ENCODE measurements at places on chromosomes 2 and 18.

- DNase-seq: peak; percentile 40
Observed at GRCh38 chr2:18749912-18750526, 160.7 kb upstream of the NT5C1B start.

DNA sequence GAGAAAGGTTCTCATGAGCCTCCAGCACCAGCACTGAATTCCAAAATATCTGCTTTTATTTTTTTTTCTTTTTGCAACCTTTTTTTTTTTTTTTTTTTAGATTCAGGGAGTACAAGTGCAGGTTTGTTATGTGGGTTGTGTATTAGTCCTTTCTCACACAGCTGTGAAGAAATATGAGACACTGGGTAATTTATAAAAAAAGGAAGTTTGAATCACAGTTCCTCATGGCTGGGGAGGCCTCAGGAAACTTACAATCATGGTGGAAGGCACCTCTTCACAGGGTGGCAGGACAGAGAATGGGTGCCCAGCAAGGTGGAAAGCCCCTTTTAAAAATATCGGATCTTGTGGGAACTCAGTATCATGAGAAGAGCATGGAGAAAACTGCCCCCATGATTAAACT is 7.9 kb upstream of the TMX3 start:
- DNase-seq: no peak

- peak; percentile 33 for DNase-seq
Observed at GRCh38 chr2:187372213-187372612, 75.8 kb downstream of the CALCRL start.

GRCh38 chr2:181947273-181947672 is 38.4 kb upstream of the PPP1R1C start:
- no peak for DNase-seq

DNA sequence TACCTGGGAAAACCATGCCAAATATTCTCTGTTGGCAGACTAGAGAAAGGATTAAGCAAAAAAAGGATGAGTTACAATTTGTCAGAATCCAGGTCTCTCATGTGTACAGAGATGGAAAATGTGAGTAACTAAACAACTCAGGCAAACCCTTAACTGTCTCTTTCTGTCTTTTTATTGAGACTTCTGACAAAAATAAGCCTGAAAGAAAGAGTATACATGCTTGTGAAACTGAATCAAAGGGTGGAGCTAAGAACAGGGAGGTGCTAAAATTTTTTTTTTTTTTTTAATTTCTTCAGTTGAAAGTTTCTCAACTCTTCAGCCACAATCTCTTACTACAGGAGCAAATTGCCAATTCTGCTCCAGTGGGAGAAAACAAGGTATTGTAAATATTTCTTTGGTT is at the start of gene SERPINB10:
TSS of gene SERPINB10 (plus strand) at position 295 of the 400 bp plus-strand sequence. CDS start 7,553 bp downstream, outside the sequence.
- no peak for DNase-seq

DNA sequence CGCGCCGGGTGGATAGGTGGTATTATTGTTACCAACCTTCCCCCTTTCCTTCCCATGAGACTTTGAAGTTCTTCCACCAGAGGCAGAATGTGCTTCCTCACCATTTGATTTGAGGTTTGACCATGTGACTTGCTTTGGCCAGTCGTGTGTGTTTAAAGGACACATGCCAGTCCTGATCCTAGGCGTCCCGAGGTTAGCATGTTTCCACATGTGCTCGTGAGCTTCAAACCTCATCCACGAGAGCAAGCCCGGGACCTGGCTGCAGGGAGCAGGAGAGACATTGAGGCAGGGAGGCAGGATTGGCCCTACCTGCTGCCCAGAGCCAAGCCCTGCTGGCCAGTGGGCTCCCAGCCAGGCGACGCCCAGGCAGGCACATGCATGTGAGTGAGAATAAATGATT is 27.4 kb upstream of the EDAR start:
- DNase-seq: no peak

- DNase-seq: no peak
Observed at GRCh38 chr2:156753766-156754165, 317.6 kb downstream of the GPD2 start.

GRCh38 chr18:28494151-28494550 is 317.2 kb upstream of the CDH2 start:
- no peak for DNase-seq

- no peak for DNase-seq
Observed at GRCh38 chr2:161165266-161165665, 5.0 kb downstream of the TANK start.

DNA sequence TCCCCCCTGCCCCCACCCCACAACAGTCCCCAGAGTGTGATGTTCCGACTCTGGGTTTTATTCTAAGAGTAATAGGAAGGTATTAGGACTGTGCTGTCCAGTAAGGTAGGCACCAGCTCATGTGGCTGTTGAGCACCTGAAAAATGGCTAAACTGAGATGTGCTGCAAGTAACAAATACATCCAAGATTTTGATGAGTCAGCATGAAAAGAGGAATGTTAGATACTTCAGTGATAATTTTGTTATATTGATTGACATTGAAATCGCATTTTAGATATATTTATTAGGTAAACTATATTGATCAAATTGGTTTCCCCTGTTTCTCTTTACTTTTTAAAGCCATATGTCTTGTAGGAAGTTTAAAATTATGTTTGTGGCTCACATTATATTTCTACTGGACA is 147.8 kb downstream of the FTCDNL1 start:
- no peak for DNase-seq

DNA sequence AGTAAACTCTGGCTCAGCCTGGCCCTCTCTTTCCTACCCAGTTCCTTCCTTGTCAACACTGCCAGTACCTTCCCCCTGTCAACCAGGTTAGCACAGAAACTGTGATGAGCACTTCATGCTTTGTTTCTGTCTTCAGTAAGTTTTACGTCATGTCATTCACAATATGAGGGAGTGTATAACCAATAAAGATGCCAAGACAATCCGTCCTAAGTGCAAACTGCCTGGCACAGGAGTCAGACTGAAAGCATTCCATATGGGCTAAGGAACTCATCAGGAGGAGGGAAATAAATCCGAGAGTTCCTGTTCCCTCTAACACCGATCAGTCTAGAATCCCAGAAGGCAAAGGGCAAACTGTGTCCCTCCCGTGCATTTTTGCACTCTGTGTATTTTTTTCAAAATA is 507.2 kb downstream of the CMPK2 start:
- DNase-seq: no peak

- DNase-seq: no peak
Observed at GRCh38 chr2:200221055-200221955, 85.2 kb upstream of the SPATS2L start.

DNA sequence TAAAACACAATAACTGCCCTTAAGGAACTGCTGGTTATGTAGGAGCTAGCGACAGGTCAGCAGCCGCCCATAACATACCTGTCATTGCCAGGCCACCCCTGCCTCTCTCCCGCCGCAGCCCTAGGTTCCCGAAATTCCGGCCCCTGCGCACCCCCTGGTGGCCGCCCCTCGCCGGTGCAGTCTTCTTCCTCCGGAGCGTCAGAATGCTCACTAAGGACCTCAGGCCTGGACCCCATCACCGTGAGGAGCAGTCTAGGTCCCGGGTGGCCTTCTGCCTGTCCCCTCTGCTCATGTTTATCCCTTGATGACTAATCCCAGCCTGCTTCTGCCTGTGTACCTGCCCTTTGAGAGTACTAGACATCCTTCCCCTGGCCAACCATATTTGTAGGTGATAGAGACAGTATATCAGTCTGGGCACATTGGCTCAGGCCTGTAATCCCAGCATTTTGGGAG is 115.7 kb upstream of the SLC1A4 start:
- DNase-seq: peak; percentile 45

DNA sequence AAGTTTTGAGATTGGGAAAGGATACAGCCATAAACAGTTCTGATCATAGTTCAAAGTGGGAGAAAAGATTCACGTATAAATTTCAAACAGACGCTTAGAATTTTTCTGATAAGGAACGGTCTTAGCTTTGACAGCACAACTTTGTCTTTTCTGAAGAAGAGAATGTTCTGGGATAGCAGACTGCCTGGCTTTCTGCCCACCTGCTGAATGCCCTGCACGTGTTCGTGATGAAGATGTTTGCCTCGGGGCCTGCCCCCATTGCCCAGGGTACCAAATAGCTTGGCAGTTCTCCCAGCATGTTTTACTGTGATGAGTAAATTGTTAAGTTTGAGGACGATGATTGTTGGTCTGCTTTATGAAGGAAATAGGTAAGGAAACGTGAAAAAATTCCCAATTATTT is 4.6 kb downstream of the MRPL33 start:
- DNase-seq: peak; percentile 26

- DNase-seq: peak; percentile 43
Observed at GRCh38 chr2:216551234-216552068, 52.8 kb downstream of the RPL37A start.

DNA sequence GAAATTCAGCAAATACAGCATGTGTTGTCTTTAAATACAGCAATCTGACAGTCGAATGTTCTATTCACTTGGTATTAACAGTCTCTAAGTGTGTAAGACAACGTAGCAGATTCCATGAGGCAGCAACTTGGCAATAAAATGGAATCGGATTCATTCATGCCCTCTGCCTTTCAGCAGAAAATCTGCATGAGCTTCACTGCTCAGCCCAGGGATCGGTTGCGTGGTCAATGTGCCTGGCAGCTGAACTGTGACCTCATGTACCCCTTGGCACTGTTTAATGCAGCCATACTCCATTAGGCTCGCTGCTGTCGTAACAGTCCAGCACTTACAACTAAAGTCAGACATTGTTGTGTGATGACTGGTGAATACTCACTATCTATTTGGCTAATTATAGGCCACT is 17.7 kb upstream of the RGPD4 start:
- peak; percentile 71 for DNase-seq

DNA sequence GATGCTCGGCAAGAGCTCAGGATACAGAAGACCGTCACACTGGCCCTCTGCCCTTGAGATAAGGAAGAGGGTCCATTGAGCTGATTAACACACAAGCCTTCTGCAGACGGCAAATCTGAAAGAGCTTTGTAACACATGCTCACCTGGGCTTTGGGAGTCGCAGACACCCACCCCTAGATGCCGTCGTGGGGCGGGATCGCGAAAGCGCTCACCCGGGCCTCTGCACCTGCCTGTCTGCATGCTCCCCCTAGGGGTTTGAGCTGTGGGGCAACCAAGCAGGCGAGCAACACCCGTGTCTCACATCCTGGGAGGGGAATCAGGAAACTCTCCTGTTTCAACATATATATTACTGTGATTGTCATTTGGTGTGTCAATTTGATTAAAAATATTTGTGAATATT is 99.8 kb upstream of the KCNH7 start:
- DNase-seq: no peak

DNA sequence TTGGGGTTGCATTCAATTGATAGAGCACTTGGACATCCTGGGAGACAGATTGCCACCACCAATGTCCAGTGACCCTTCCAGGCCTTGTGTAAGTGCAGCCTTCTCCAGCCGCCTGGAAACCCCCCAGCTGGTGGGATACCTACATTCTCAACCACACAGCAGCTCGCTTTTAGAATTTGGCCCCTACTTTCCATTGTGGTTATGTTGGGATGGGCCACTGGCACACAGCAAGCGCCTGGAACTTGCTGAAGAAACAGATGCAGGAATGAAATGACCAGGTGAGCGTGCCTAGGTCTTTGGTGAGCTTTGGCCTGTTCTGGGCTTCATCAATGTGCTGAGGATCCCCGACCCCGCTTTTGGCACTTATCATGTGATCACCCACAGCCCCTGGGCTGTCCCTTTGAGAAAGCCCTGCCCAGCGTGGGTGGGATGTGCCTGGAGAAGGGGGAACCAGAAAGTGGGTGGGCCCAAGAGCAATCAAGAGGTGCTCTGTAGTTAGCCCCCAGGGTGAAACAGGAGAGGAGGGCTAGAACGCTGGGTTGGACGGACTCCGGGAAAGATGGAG is 16.0 kb upstream of the NTSR2 start:
- no peak for DNase-seq

DNA sequence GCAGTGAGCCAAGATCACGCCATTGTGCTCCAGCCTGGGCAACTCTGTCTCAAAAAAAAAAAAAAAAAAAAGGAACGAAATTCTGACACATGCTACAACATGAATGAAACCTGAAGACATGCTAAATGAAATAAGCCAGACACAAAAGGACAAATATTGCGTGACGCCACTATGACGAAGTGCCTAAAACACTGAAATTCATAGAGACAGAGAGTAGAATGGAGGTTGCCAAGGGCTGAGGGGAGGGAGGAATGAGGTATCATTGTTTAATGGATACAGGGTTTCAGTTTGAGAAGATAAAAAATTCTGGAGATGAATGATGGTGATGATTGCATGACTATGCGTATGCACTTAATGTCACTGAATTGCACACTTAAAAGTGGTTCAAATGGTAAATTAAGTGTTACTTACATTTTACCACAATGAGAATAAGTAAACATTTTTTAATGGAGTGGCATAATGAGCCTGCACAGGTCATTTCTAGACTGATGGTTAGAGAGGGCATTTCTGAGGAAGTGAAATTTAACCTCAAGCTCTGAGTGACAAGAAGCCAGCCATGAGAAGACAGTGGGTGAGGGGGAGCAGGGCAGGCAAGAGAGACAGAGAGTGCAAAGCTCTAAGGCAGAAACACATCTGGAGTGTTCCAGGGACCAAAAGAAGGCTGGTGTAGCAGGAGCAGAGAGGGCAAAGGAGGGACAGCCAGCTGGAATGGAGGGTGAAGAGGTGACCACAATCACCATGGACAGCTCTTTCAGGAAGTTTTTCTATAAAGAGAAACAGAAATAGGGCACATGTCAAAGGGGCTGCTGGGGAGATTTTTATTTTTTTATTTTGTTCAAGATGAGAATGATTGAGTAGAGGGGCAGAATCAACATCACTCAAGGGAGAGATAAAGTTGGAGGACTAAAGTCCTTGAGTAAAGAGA is 20.6 kb upstream of the EXOC6B start:
- DNase-seq: no peak

DNA sequence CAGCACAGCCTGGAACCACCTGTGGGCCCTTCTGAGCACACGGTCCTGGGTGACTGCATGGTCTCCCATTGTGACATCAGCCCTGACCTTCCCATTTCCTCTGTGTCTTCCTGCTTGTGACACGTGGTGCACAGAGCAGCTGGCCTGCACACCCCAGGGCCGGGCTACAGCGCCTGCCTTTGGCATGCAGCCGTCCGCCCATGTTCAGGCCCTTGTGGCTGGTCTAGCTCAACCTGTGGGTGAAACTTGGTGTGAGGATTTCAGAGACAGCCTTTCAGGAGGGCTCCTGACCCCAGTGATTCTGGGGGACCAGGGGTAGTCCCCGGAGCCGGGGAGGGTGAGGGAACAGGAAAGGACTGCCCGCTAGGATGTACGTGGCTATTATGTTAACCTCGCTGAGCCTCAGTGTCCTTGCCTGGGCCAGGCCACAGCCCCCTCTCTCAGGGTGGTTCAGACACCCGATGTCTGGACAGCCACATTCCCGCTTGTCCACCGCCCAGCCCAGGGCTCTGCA is 284.8 kb upstream of the HS6ST1 start:
- no peak for DNase-seq

- DNase-seq: no peak
Observed at GRCh38 chr18:21650311-21650710, 38.2 kb downstream of the SNRPD1 start.

- no peak for DNase-seq
Observed at GRCh38 chr2:26095758-26096157, 61.9 kb downstream of the RAB10 start.

- DNase-seq: no peak
Observed at GRCh38 chr2:117128461-117128860, 686.0 kb upstream of the DDX18 start.

Data from NCI-H1105 treated with DMSO at 0.1 percent for 48 hours (cell line).